Karpas-422 (cell line): ENCODE measurements at places on chromosomes 12 and 14. TPM values are rescaled to one million over a fixed set of nuclear protein-coding genes. Genes with fewer than 3 reads are reported as not detected.

The NUP37 gene
- 65.7 and 108 TPM in 2 replicates for total RNA-seq

The TMEM106C gene
- total RNA-seq = 95.6 and 127 TPM in 2 replicates

The SOX5 gene
- total RNA-seq = 15.2 and 30.5 TPM in 2 replicates

The TAS2R50 gene
- total RNA-seq = 3.9 and 12.0 TPM in 2 replicates

The AKAP6 gene
- 0.54 and 2.3 TPM in 2 replicates for total RNA-seq

The PTHLH gene
- total RNA-seq = not detected in 2 replicates

The NKX2-8 gene
- total RNA-seq = not detected in 2 replicates

The SLC25A47 gene
- not detected in 2 replicates for total RNA-seq
